Camera-type eye (tissue), 1 donor: ENCODE measurements at places on chromosomes 12 and 14. TPM values are rescaled to one million over a fixed set of nuclear protein-coding genes. Genes with fewer than 3 reads are reported as not detected.

The KRT74 gene
- total RNA-seq: not detected

The LRTM2 gene
- 3.8 TPM for total RNA-seq

The GTF2A1 gene
- 57.3 TPM for total RNA-seq

The CLEC7A gene
- 5.1 TPM for total RNA-seq

The PIANP gene
- 2.2 TPM for total RNA-seq

The KRT79 gene
- 0.66 TPM for total RNA-seq

The IL22 gene
- total RNA-seq: not detected

The OLR1 gene
- total RNA-seq: 0.60 TPM

The RTL1 gene
- 0.49 TPM for total RNA-seq

The PSMB11 gene
- not detected for total RNA-seq

The TSHR gene
- total RNA-seq: 0.88 TPM

The OAS3 gene
- 10.3 TPM for total RNA-seq

The RBP5 gene
- total RNA-seq: 1.4 TPM

The XPOT gene
- total RNA-seq: 75.8 TPM

The LHX5 gene
- total RNA-seq: not detected

The NXPH4 gene
- 23.4 TPM for total RNA-seq

The BDKRB1 gene
- total RNA-seq: 0.38 TPM

The P2RX7 gene
- 4.0 TPM for total RNA-seq

The PRKAB1 gene
- total RNA-seq: 42.2 TPM

The ACSS3 gene
- total RNA-seq: 21.3 TPM

The COX8C gene
- total RNA-seq: not detected

The TAS2R14 gene
- total RNA-seq: 21.2 TPM

The OR4E2 gene
- not detected for total RNA-seq

The CPM gene
- 12.9 TPM for total RNA-seq

The HOTAIR gene
- total RNA-seq: not detected

The LRRIQ1 gene
- total RNA-seq: 10.1 TPM

The PPP4R4 gene
- total RNA-seq: 10.0 TPM

The GLT8D2 gene
- 57.2 TPM for total RNA-seq

The UNC79 gene
- 13.7 TPM for total RNA-seq

The CAPZA3 gene
- not detected for total RNA-seq

The CYP27B1 gene
- 1.6 TPM for total RNA-seq

The RNASE7 gene
- total RNA-seq: 0.55 TPM

The DNAH10 gene
- total RNA-seq: 1.3 TPM

The NTF3 gene
- total RNA-seq: 3.3 TPM

The STYK1 gene
- total RNA-seq: 1.2 TPM

The AJUBA gene
- total RNA-seq: 32.0 TPM

The POTEG gene
- total RNA-seq: not detected

The AMDHD1 gene
- total RNA-seq: 5.8 TPM

The ALX1 gene
- 13.0 TPM for total RNA-seq
